ENCODE measurements at places on chromosomes 7 and 10. TPM values are rescaled to one million over a fixed set of nuclear protein-coding genes. Genes with fewer than 3 reads are reported as not detected.

Gene PPP1R17
- not detected for total RNA-seq

Gene CLCN1
- not detected for total RNA-seq

Gene TMEM176B
- 906 TPM for total RNA-seq

Gene RBM28
- total RNA-seq: 13.5 TPM

Gene HECTD2
- 1.7 TPM for total RNA-seq

Gene CTAGE15
- total RNA-seq: 0.28 TPM

Gene ZNF365
- not detected for total RNA-seq

Gene CTAGE6
- not detected for total RNA-seq

Gene PDE1C
- 0.03 TPM for total RNA-seq

DNA sequence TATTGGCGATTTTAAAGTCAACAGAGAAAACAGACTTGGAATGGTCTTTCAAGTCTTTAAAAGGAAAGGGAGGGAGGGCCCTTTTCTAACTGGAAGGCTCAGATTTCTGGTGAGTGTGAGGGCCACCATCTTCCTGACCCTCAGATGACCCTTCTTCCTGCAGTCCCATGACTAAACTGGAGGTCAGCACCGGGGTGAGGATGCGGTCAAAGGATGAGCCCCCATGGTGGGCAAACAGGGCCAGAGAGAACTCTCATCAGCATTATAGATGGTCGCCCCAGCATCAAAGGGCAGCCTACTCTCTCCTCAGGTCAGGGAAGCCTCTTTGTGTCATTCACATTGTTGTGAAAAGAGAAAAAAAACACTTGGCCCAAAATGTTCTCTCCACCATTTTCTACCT is 219.2 kb downstream of the LRMDA start:
- DNase-seq: no peak

- no peak for DNase-seq
Observed at GRCh38 chr10:14089556-14090292, 241.0 kb downstream of the FRMD4A start.

- no peak for DNase-seq
Observed at GRCh38 chr10:102247734-102248133, 2.4 kb downstream of the GBF1 start.

DNA sequence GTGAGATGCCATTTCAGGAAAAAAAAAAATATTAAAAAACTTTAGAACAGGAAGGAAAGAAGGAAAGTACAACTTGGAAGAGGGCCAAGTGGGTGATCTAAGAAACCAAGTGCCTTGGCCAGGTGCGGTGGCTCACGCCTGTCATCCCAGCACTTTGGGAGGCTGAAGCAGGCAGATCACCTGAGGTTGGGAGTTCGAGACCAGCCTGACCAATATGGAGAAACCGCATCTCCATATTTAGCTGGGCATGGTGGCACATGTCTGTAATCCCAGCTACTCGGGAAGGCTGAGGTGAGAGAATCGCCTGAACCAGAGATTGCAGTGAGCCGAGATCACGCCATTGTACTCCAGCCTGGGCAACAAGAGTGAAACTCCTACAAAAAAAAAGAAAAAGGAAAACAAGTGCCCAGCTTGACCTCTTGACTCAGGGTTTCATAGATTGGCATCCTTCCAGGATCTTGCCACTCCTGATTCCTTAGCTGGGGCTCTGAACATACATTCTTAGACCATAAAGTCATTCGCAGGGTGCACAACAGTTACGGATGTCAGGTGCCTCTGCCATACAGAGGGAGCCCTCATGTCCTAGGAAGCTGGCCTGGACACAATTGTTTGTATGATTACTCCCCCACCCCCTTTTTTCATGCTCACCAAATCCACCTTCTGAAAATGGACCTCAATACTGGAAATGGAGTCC is 2.1 kb upstream of the GUSB start:
- DNase-seq: no peak

- DNase-seq: no peak
Observed at GRCh38 chr10:13961097-13961496, 369.6 kb downstream of the FRMD4A start.

- DNase-seq: peak; percentile 31
Observed at GRCh38 chr10:132645630-132646442, 108.2 kb downstream of the INPP5A start.

DNA sequence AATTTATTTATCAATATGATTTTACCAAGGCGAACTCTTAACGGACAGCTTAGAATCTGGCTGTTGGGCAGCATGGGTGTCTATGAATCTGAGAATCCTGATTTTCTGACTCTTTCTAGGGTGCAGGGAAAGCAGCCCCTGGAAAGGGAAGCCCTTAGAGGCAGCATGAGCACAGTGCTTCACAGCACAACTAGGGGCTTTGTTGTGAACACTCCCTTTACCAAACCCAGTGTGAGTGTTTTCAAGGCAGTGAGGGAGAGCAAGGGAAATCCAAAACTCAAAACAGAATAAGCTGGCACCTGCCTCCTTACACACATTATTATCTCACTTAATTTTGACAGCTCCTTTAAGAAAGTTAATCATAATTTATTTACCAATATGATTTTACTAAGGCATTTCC is 116.3 kb upstream of the CSTF2T start:
- no peak for DNase-seq

GRCh38 chr10:17668435-17669184 is 24.7 kb downstream of the STAM start:
- DNase-seq: no peak
